AG04449 (cell line): ENCODE measurements at places on chromosomes 1 and 21.

GRCh38 chr21:42118901-42119300 is 47.8 kb downstream of the UMODL1 start:
- no peak for DNase-seq

DNA sequence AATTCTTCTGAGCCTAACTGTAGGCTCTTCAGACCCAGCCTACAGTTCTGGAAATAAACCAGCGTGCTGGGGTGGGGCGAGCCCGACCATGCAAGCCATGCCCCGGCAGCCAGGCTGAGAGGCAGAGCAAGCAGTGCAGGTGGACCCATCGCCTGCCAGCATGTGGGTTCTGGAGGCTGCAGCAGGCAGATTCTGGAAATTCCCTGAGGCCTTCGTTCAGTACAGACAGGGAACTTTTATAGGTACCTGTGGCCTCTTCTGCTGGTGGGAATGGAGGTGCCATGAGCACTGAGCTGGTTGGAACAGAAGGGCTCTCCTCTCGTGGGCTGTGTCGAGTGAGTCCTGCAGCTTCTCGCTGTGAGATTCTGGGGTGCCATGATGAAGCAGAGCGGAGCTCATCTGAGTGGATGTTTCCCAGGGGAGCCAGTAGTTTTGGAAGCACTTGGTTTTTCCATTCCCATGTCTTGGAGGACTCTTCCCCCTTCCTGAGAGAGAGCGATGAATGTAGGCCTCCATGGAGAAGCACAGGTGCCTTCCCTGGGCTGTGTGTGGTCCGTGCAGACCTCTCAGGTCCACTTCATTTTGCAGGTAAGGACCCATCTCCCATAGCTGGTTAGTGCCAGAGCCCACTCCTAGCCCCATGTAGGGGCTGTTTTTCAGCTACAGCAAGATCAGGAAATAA is 94.1 kb downstream of the PCBP3 start:
- DNase-seq, result no peak

- DNase-seq, result no peak
Measured at GRCh38 chr21:14900058-14900457, 164.7 kb downstream of the NRIP1 start.

DNA sequence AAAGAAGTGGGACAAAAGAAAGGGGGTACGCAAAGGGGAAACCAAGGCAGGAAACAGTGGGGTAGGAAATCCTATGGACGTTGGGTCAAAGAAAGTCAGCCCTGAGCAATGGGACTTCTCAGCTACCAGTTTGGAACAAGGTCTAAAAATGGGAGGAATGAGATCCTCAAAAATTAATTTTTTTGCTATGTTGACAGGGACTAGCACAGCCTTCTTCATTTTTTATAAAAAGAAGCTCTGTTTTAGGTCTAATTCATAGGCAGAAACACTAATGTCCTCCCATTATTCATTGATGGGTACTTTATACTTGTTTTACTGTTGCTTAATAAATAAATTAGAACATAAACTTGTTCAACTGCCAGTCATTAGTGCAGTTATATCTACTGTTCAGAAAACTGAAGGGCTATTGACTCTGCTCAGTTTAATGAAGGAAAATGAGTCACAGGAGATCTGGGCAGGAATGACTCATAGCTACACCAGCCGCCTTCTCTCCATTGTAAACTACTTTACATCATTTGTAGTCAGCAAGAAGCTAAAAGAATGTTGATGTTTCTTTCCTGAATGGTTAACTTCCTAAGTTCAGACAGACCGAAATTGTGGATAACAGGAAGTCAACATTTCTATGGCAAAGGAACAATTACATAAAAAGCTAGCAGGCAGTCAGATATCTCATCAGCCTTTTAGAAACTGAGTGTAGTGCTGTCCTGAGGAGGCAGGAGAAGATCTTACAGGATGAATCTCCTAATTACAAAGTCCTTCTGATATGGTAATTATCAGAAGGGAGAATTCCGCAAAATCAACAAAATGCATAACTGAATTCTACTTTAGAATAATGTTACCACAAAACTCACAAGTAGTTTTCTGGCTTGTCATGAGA is 356.4 kb upstream of the PKN2 start:
- DNase-seq, result peak; percentile 79

DNA sequence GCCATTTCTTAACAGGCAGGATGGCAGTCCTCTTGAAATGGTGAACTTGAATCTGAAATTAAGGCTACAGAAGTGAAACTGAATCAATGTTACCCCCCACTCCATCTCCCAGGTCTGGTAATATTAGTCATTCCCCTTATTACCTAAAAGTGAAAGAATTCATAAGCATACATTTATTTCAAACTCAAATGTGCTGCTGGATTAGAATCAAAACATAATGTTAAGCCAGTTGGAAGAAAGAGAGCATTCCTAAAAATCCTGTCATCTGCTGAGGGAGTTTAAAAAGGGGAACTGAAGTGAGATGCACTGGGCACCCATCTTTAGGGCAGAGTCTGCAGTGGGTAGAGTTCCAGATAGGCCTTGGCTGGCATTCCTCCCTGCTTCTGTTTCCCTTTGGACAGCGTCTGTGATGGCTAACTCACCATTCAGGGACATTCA is 17.4 kb downstream of the KIAA0319L start:
- DNase-seq, result no peak

DNA sequence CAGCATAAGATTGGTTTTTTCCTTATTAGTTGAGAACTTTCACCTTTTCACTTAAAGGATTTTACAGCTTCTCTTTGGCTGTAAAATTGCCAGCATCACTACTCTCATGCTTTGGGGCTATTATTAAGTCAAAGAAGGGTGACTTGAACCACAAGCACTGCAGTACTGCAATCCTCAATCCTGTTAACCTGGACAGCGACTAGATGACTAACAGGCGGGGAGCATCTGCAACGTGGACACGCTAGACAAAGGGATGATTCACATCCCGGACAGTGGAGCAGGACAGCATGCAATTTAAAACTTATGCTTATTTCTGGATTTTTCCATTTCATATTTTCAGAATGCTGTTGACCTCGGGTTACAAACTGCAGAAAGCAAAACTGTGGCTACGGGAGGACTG is 8.1 kb downstream of the ARV1 start:
- peak; percentile 23 for DNase-seq

GRCh38 chr1:236904892-236905741 is 99.1 kb downstream of the MT1HL1 start:
- DNase-seq, result peak; percentile 49

DNA sequence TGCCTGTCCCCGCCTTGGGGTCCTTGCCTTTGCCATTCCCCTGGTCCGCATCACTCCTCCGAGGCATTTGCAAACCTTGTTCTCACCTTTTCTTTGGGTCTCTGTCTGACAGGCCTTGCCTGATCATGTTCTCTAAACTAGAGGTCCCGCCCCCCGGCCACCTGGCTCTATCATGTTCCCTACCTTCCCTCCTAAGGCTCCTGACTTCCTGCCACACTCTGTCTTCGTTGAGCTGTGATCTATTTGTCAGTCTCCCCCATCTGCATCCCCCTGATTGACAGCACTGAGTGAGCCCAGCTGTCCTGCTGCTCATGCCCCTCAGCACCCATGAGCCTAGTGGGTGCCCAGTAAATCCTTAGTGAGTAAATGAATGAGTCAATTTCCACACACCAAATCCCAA is 22.8 kb downstream of the ERG start:
- DNase-seq, result no peak

GRCh38 chr1:180451504-180451903 is 50.9 kb downstream of the ACBD6 start:
- DNase-seq, result no peak

- peak; percentile 93 for DNase-seq
Measured at GRCh38 chr1:119647734-119648619, at the start of gene ZNF697. Gene ZNF697 (minus strand): TSS chr1:119648266. CDS start chr1:119626100, 22,166 bp downstream.

DNA sequence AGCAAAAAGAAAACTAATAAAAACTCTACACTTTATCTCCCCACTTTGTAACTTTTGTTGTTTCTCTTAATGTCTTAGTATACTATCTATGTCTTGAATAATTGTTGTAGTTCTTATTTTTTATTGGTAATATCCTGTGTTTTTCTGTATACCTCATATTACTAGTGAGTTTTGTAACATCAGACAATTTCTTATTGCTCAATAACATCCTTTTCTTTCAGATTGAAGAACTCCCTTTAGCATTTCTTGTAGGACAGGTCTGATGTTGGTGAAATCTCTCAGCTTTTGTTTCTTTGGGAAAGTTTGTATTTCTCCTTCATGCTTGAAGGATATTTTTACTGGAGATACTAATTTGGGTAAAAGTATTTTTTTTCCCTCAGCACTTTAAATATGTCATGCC is 79.8 kb upstream of the LRRC8B start:
- no peak for DNase-seq

DNA sequence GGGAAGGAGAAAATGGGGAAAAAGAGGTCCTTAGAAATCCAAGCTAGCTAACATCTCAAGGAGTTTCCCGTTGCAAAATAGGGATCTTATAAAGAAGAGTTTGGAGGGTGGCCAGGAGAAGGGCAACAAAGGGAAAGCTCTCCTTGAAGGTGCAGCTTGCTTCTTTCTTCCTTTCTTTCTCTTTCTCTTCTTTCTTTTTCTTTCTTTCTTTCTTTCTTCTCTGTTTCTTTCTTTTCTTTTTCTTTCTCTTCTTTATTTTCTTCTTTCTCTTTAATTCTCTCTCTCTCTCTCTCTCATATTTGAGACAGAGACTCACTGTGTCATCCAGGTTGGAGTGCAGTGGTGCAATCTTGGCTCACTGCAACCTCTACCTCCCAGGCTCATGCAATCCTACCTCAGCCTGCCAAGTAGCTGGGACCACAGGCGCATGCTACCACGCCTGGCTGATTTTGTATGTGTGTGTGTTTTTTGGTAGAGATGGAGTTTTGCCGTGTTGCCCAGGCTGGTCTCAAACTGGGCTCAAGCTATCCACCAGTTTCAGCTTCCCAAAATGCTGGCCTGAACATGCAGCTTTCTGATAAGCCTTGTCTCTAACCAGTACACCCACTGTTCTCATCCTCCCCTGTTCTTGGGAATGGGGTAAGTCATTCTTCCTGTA is 44.4 kb downstream of the RNF11 start:
- no peak for DNase-seq

- DNase-seq, result no peak
Measured at GRCh38 chr1:178532392-178532791, 19.5 kb downstream of the TEX35 start.

- no peak for DNase-seq
Measured at GRCh38 chr1:71413441-71414175, 332.8 kb upstream of the ZRANB2 start.

DNA sequence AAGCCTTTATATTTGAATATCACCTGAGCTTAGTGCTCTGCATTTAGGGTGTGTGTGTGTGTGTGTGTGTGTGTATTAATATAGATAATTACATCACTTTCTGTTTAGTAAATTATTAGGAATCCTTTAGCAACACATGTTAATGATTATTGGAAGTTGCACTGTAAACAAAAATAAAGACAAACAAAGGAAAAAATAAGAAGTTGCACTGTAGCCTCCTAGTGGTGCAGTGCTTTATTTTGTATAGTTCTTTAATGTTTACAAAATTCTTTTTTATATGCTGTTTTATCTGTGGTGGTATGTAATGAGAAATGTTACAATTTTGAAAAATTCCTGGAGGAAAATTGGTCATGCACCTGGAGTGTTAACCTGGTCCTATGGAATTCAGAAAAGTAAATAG is 69.2 kb downstream of the UBE4B start:
- no peak for DNase-seq

DNA sequence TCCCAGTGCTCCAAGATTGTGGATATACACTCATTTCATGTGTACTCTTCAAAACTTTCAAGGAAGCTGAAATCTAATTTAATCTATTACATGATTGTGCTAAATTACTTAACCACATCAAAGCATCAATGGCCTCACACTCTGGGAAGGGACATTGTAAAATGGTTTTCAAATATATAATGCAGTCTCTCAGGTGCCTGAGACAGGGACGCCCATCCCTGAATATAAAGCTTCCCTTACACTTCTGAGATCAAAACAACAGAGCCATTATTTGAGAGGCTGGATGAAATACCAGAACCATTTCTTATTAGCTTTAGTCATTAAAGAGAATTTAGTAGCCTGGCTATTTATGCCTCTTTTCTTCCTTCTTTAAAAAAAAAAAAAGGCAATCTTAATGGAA is 259.2 kb upstream of the NFIA start:
- no peak for DNase-seq

GRCh38 chr1:22705586-22705985 is 5.1 kb upstream of the EPHB2 start:
- no peak for DNase-seq

GRCh38 chr1:42692461-42692860 is 10.2 kb downstream of the YBX1 start:
- DNase-seq, result no peak

DNA sequence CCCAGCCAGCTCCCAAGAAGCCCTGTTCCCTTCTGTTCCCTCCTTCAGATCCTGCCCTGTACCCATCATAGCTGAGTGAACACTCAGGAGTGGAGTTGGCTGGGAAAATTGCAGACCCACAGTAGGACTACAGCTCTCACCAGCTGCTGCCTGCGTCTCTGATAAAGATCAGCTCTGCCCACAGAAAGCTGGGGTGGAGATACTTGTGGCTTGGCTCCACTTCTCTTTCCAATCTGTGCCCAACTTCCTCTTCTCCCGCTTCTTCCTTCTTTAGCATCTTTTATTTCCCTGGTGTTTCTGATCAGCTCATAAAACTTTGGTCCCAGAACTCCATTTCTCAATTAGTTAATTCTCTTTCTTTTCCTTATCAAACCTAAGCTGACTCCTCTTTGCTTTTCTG is 5.5 kb upstream of the CD1A start:
- no peak for DNase-seq

GRCh38 chr21:39976800-39977199 is 109.6 kb downstream of the PCP4 start:
- no peak for DNase-seq

GRCh38 chr1:173395762-173396161 is 81.4 kb upstream of the PRDX6 start:
- DNase-seq, result no peak

- DNase-seq, result no peak
Measured at GRCh38 chr1:21663248-21663950, 5.8 kb downstream of the RAP1GAP start.

- DNase-seq, result no peak
Measured at GRCh38 chr21:42218836-42219605, at the start of gene ABCG1. Gene ABCG1 (plus strand): TSS chr21:42219140. CDS start chr21:42219263, 123 bp downstream.

DNA sequence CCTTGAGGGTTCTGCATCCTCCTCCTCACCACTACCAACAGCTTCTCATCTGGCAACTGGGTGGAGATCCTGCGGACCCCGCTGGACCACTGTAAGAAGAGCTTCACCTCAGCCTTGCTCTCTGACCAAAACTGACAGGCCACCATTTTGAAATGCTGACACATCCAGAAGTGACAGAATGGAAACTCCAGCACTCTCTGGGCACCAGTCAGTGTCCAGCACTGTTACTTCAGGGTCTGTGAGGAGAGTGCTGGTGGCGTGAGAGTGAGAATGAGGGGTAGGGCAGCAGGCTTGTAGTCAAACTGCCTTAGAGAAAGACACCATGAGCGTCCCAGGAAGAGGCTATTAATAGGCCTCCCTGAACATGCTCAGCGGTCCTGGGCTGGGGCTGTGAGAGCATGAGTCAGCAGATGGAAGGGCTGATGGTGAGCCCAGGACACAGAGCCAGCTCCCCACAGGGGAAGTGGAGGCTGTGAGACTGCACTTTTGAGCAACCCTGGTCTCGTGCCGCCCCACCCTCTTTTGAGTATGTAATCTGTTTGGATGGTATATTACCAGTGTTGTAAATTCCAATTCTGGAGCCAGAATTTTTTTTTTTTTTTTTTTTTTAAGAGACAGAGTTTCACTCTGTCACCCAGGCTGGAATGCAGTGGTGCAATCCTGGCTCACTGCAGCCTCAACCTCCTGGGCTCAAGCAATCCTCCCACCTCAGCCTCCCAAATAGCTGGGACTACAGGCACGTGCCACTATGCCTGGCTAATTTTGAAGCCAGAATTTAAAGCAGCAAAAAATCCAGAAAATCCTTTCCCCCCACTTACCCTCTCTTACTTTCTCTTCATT is 34.4 kb upstream of the SLC30A1 start:
- peak; percentile 77 for DNase-seq
